ENCODE measurements at places on chromosomes 3 and 15.

GRCh38 chr15:96732704-96733103 is 402.2 kb downstream of the NR2F2 start:
- no peak for DNase-seq

GRCh38 chr3:87426918-87427317 is 150.5 kb upstream of the POU1F1 start:
- DNase-seq = no peak

DNA sequence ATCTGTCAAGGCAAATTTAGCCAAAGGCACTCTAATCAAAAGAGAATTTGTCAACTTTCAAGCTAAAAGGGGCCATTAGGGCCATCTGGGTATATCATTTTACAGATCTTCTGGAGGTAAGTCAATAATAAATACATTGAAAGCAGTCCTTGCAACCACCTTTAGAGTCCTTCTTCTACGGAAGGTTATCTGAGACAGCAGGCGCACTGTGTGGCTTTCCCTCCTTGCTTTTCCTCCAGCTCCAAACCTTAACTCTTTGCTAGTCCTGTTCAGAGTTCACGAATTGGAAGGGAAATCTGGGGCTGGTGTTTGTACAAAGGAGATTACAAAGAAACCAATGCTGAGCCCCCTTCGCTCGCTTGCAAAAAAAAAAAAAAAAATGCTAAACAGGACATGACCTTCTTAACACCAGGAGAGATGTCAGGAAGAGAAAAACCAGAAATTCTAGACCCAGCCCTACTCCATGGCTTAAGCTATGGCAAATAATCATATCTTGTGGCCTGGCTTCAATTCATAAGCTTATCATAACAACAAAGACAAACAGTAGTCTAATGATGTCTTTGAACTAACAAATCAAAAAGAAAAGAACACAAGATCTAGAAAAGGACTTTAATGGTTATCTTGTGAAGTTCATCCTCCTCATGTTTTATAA is 215.7 kb downstream of the STT3B start:
- DNase-seq = no peak

DNA sequence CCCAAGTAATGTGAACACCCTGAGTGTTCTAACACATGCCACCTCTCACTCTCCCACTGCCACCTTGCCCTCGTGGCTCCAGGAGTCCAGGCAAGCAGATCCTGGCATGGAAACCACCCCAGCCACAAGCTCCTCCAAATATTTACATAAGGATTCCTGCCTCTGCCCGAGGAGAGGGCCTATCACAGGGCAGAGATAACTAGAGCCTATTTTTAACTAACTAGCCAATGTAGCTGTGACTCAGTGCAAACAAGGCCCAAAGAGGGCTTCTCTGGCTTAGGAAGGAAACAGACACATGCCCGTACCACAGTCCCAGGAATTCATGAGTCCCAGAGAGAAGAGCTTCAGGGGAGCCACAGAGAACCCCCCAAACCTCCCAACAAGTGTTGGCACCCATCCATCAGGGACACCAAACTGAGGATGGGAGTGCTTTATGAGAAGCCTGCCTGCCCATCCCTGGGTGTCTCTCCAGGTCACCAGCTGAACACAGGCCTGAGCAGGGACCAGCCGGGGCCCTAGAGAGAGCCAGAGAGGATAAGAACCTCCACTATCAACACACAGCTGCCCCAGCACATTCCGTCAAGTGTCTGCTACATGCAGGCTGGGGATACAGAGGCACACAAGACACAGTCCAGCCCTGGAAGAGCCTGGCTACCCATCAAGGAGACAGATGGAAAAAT is 9.2 kb downstream of the FYCO1 start:
- DNase-seq = peak; percentile 58

DNA sequence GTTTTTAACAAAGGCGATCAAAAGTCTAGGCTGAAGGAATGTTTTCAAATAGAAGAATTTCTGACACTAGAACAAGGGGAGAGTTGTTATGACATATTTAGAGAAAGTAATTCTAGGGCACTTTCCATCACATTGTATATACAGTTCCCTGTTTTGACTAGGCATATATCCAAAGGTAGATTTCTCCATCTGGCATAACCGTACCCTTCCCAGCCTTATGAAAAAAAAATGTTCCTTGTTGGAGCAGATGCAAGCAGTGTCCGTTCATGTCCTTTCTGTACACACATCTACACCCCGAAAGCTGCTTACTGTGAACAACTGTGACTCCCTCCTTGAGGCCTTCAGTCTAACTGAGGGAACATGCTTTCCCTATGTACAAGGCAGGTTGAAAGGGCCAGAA is 271.7 kb upstream of the GBE1 start:
- DNase-seq = no peak

- no peak for DNase-seq
Observed at GRCh38 chr3:141346839-141347238, 21.5 kb upstream of the ZBTB38 start.

- DNase-seq = no peak
Observed at GRCh38 chr3:45187694-45188141, 38.4 kb downstream of the TMEM158 start.

GRCh38 chr3:10224794-10225665 is 23.2 kb upstream of the TATDN2 start:
- DNase-seq = peak; percentile 75

DNA sequence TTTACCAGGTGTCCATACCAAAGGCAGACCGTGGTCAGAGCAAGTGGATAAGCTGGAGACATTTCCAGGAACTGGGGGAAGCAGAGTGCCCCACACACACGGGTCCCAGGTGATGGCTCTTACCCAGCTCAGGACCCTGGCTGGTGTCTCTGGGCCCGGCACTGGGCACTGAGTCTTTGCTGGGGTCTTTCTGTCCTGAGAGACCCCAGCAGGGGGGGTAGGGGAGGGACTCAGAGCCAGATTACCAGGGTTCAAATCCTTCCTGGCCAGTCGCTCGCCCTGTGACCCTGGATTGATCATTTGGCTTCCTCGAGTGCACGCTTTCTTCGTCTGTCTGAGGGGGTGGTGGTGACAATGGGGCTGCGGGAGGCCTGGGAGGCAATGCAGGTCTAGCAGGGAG is 95.7 kb downstream of the PLXNA1 start:
- no peak for DNase-seq

DNA sequence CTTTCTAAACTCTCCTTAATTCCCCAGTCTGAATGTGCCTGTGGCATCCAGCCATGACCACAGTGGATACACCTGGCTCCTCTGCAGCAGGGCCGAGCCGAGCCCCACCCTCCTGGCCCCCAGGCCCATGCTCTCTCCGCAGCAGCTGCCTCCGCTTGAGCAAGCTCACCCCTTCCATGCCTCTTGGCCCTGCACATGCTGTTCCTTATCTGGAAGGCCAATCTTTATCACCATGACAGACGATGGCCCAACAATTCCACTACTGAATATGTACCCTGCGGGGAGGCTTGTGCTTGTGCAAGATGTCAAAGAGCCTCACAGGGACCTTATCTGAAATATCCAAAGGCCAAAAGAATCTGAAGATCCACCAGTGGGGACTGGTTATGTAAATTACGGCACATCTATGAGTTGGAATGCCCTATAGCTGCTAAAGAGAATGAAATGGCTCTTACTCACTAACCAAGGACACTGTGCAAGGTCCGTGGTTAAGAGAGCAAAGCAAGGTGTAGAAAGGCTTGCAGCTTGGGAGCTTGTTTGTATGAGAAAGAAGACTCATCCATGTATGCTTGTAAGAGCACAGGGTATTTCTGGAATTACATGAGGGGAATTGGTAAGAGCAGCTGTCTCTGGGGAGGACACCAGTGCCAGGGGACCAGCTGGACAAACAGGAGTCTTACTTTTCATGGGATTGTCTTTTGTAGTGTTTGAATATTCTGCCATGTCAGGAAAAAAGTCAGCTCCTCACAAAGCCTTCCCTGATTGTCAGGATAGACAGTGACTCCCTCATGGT is 55.2 kb downstream of the WNT7A start:
- no peak for DNase-seq

- DNase-seq = no peak
Observed at GRCh38 chr3:181921220-181921619, 209.5 kb downstream of the SOX2 start.

DNA sequence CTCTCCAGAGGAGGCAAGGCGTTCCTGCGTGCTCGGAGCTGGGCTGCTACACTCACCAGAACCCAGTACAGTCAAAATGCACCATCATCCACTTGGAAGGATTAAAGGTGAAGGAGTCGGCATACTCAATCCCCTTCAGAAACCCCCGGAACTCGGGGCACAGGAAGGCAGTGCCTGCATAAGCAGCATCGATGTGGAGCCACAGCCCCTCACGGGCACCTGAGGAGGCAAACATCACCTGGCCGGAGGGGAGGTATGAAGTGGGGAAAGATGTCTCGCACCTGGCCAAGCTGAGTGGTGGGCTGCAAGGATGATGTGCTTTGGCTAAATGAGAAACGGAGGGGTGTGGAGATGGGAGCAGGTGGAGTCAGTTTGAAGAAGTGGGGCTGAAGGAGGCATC is 13.0 kb downstream of the HDC start:
- no peak for DNase-seq

DNA sequence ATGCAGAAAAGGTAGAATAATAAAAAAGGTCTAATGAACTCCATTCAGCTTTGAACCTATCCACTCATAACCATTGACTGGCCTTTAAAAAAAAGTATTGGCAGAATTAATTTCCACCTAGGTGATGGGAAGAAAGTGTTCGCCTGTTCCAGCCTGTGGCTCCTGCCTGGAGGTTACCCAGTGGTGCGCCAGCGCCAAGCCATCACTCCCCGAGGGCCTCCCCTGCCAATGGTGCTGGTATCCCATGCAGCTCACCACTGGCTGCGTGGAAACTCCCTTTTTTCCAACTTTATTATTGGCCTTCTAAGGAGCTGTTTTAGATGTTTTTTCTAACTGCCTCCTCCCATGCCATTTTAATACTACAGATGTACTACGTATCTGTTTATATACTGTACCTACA is 29.4 kb downstream of the NIPA2 start:
- no peak for DNase-seq

DNA sequence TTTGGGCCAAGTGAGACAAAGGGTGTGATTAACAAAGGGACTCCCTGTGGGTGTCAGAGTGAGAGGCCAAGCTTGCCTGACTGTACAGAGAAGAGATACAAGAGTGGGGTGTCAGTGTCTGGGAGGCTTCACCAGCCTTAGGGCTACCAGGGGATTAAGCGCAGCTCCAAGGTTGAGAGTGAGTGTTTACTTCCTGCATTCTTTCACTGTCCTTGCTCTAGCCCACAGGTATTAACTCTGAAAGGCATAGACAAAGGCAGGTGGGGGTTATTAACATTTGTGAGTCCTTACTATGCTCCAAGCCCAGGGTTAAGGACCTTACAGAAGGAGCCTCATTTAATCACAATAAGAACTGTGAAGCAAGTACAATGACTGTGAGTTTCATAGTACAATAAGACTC is 107.6 kb downstream of the IL20RB start:
- no peak for DNase-seq

- peak; percentile 56 for DNase-seq
Observed at GRCh38 chr3:9779075-9779593, 9.4 kb upstream of the CAMK1 start.

GRCh38 chr15:29043736-29044502 is 158.1 kb downstream of the APBA2 start:
- DNase-seq = no peak

DNA sequence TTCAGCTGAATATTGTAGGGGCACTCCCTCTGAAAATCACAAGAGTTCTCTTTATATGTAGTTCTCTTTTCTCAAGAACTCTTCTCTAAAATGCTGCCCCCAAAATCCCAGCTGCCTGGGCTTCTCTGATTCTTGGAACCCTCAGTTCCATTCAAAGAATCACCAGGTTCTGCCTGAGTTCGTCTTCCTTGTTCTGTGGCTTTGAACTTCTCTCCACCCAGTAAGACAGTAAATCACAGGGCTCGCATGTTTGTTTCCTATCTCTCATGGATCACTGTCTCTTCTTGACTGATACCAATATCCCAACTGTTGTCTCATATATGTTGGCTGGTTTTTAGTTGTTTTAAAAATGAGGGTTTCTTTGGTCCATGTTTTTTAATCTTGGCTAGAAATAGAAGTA is 359.5 kb upstream of the CBLB start:
- no peak for DNase-seq

- no peak for DNase-seq
Observed at GRCh38 chr15:45855210-45855906, 220.5 kb downstream of the SQOR start.

DNA sequence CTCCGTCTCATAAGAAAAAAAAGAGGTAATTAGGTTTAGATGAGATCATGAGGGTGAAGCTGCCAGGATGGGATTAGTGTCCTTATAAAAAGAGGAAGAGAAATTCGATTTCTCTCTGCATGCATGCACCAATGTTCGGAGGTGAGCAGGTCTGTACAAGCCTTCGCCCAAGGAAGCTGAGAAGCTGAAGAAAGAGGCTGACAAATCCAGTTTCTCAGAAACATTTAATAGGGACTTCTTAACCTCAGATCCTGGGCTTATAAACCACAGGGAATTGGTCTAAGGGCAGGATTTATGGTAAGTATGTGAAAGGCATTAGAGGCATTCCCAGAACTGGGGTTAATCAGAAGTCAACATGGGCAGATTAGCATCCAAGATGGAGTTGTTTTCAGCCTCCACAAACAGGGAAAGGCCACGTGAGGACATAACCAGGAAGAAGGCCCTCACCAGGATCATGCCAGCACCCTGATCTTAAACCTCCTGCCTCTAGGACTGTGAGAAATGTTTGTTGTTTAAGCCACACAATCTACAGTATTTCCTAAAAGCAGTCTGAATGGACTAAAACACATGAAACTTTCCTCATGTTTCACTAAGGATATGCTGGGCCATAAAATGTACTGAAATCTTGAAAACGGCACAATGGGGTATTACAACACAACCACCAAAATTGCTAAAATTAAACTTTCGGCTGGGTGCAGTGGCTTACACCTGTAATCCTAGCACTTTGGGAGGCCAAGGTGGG is 11.3 kb downstream of the SHISA5 start:
- DNase-seq = no peak

GRCh38 chr3:153069598-153070510 is 92.2 kb upstream of the RAP2B start:
- DNase-seq = no peak

DNA sequence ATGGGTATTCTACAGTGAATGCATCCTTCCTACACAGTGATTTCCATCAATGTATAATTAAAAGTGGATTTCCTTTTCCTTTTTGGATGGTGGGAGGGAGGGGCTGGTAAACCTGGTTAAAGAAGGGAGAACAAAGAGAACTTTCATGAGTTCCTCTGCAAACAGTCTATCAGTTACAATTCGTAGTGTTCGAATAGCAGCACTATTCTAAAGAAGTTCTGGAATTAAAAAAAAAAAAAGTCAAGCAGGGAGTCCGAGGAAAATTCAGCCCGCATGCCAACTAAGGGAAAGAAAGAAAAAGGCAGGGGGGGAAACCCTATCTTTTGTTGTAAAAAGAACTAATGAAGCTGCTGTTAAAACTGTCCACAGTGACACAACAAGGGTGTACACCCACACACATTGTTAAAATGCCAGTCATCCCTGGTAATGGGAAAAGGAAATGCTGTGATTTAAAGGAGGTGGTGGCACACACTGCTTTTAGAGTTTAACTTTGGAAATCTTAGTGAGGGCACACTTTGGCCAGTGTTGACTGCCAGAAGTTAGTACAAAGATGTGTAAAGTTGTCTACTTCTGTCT is 521.2 kb downstream of the ZIC1 start:
- no peak for DNase-seq

All from Right ventricle myocardium superior (tissue), 1 donor.